ENCODE measurements at places on chromosomes 5 and 9. TPM values are rescaled to one million over a fixed set of nuclear protein-coding genes. Genes with fewer than 3 reads are reported as not detected.

GRCh38 chr9:129073404-129073803, 7.5 kb upstream of the DOLPP1 start:
- no peak overlapping the region for H3K27ac ChIP-seq
- no peaks in the 10 kb centered on the region for H3K27me3 ChIP-seq
- no peak for DNase-seq
- H3K4me3 ChIP-seq, result no peak overlapping the region
- H3K4me1 ChIP-seq, result no peaks in the 10 kb centered on the region

- DNase-seq, result no peak
- H3K27me3 ChIP-seq, result no peaks in the 10 kb centered on the region
- H3K36me3 ChIP-seq, result no peaks in the 10 kb centered on the region
Measured at GRCh38 chr5:76946090-76946489, 6.8 kb upstream of the CRHBP start.

- no peaks in the 10 kb centered on the region for H3K27me3 ChIP-seq
- no peaks in the 10 kb centered on the region for H3K4me1 ChIP-seq
- H3K27ac ChIP-seq, result no peak overlapping the region
- no peaks in the 10 kb centered on the region for H3K36me3 ChIP-seq
Measured at GRCh38 chr5:139222346-139222745, 24.2 kb upstream of the SIL1 start.

GRCh38 chr9:101443364-101443771, 7.8 kb upstream of the ALDOB start:
- no peak for DNase-seq
- H3K27ac ChIP-seq, result no peak overlapping the region
- H3K4me3 ChIP-seq, result no peak overlapping the region
- no peaks in the 10 kb centered on the region for H3K36me3 ChIP-seq
- H3K4me1 ChIP-seq, result no peaks in the 10 kb centered on the region

DNA sequence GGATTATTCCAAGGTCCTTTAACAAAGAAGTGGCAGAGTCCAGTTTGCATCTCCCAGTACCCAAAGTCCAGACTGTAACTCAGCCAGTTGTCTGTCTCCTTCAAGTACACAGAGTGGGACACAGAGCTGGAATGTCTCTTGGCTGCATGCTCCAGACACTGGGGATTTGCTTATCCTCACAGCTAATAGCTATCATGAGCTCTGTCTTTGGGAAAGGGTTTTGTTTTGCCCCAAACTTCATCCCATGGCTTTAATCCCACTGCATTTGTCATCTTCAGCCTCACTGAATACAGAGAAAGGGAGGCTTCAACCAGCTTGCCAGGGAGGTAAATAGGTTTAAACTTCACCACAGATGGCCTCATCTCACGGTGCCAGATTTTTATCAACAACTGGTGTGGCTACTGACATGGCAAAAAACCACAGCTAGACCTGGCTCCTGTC, 412.2 kb upstream of the SLC24A2 start:
- H3K27ac ChIP-seq, result no peak overlapping the region
- no peak overlapping the region for H3K4me3 ChIP-seq
- no peak for DNase-seq
- H3K36me3 ChIP-seq, result no peaks in the 10 kb centered on the region

DNA sequence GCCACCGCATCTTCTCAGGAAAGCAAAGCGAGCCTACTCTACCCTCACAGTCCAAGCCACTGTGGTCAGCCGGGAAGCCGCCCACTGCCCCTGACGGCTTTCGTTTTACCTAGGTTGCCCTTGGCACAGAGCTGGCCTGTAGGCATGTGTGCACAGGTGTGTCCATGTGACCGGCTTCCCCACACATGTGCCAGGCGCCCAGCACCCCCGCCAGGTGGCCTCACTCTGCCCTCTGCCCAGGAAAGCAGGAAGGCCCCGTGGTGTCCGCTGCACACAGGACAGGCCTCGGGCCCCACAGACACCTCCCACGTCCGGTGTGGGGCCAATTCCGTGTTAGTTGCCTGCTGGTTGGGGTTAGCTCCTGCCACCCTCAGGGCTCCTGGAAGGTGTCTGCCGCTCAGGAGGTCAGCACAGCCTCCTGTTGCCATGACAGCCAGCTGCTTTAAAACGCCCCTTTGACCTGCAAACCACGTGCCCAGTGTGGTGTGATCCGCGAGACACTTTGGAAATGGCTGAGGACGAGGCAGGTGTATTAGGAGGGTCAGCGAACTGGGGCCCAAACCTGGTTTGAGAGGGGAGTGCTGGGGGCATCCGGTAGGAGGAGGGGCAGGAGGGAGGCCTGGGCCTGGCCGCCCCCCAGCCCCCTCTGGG, 28.7 kb downstream of the TPPP start:
- no peak overlapping the region for H3K27ac ChIP-seq
- H3K4me1 ChIP-seq, result no peaks in the 10 kb centered on the region
- H3K4me3 ChIP-seq, result no peak overlapping the region
- peak; percentile 31 for DNase-seq
- no peaks in the 10 kb centered on the region for H3K27me3 ChIP-seq

DNA sequence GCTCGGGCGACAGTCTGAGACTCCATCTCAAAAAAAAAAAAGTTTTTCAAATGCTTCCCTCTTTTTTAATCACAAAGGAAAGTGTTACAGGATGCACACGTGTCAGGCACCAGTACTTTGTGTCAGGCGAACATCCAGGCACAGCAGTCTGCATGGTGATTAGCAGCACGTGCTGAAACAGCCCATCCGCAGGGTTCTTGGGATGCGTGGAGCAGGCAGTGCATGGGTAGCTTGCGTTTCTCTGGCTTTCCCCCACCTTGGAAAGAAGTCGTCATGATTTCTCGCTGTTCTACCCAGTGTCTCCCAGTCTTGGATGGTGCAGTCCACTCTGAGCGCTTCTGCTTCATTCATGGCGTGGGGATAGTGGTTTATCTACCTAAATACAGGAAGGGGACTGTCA, 35.4 kb downstream of the GPR107 start:
- H3K4me1 ChIP-seq, result no peaks in the 10 kb centered on the region
- no peaks in the 10 kb centered on the region for H3K27me3 ChIP-seq
- no peak overlapping the region for H3K4me3 ChIP-seq

DNA sequence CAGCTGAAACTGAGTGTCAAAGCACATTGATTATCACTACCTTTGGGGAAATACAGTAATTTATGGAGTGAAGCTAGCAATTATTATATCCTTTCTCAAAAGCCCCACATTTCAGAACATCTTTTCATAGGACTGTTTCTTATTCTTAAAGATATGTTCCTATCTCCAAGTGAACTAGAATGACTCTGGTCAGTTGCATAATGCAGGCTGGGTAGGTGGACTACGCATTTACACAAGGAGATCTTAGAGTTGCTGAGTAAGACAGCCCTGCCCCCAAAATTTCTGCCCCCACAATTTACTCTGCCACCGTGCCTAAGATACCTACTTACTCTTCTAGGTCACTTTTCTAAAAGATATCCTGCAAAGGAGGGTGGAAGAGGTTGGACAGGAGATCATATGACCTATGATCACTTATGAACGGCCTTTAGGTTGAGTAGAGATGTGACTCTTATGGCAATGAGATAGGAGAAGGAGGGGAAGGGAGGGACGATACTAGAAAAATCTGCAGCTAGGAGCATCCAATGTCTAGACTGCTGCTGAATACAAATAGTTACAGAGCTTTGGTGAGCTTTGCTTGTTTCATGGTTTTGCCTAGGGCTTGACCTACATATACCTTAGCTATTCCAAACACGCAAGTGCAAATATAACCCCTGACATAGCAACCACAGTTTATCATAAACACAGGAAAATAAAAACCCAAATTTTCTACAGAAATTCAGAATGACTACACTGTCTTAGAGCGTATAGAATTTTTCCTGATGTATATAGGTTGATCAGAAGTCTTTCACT, 121.7 kb downstream of the GLIS3 start:
- no peak overlapping the region for H3K4me3 ChIP-seq
- no peak for DNase-seq
- no peaks in the 10 kb centered on the region for H3K4me1 ChIP-seq
- H3K27ac ChIP-seq, result no peak overlapping the region
- H3K27me3 ChIP-seq, result no peaks in the 10 kb centered on the region

DNA sequence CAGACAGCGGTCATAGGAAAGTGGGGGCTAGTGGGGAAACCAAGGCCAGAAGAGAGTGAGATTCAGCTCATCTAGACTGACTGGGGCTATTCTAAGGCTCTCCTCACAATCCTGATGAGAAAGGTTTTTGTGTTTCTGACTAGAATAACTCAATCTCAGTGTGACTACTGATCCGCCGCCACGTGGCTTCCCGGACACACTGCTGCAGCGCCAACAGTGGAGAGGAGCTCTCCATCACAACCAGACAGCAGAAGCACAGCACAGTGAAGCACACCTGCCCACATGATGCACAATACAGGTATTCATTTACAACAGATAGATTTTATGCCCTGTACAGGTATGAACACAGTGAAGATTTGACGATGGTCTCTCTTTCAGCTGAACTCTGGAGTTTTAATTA, 25.4 kb downstream of the NREP start:
- H3K27ac ChIP-seq, result no peak overlapping the region
- no peak overlapping the region for H3K4me3 ChIP-seq
- H3K36me3 ChIP-seq, result no peaks in the 10 kb centered on the region
- H3K4me1 ChIP-seq, result no peaks in the 10 kb centered on the region

Gene LCN15
- not detected for total RNA-seq

Gene PCDHA6
- total RNA-seq, result 4.2 TPM

Gene RALGDS
- total RNA-seq, result 94.1 TPM

Gene MARVELD2
- total RNA-seq, result 24.7 TPM

Gene TICAM2
- total RNA-seq, result 1.6 TPM

Gene PCDHGA9
- total RNA-seq, result 7.8 TPM
